ENCODE measurements at places on chromosomes 7 and 10. TPM values are rescaled to one million over a fixed set of nuclear protein-coding genes. Genes with fewer than 3 reads are reported as not detected.

Gene ACSL5
- total RNA-seq, result 32.0 TPM

Gene ECD
- 41.0 TPM for total RNA-seq

Gene CRHR2
- not detected for total RNA-seq

Gene MYH16
- not detected for total RNA-seq

Gene MAT1A
- total RNA-seq, result not detected

Gene ADRB1
- not detected for total RNA-seq

Gene ENO4
- total RNA-seq, result not detected

Data from activated CD4-positive, alpha-beta T cell treated with anti-CD3 and anti-CD28 coated beads for 36 hours (primary cell).